ENCODE measurements at places on chromosomes 11 and 22.

GRCh38 chr11:109096266-109096665 is 325.7 kb upstream of the C11orf87 start:
- no peak for DNase-seq

- peak; percentile 50 for DNase-seq
Measured at GRCh38 chr11:85627332-85627997, at the start of gene DLG2. DLG2 (minus strand) TSS chr11:85627344.

- DNase-seq, result peak; percentile 54
Measured at GRCh38 chr11:112555491-112556364, 295.1 kb upstream of the PLET1 start.

- DNase-seq, result peak; percentile 18
Measured at GRCh38 chr11:89381094-89381493, 110.1 kb downstream of the NOX4 start.

DNA sequence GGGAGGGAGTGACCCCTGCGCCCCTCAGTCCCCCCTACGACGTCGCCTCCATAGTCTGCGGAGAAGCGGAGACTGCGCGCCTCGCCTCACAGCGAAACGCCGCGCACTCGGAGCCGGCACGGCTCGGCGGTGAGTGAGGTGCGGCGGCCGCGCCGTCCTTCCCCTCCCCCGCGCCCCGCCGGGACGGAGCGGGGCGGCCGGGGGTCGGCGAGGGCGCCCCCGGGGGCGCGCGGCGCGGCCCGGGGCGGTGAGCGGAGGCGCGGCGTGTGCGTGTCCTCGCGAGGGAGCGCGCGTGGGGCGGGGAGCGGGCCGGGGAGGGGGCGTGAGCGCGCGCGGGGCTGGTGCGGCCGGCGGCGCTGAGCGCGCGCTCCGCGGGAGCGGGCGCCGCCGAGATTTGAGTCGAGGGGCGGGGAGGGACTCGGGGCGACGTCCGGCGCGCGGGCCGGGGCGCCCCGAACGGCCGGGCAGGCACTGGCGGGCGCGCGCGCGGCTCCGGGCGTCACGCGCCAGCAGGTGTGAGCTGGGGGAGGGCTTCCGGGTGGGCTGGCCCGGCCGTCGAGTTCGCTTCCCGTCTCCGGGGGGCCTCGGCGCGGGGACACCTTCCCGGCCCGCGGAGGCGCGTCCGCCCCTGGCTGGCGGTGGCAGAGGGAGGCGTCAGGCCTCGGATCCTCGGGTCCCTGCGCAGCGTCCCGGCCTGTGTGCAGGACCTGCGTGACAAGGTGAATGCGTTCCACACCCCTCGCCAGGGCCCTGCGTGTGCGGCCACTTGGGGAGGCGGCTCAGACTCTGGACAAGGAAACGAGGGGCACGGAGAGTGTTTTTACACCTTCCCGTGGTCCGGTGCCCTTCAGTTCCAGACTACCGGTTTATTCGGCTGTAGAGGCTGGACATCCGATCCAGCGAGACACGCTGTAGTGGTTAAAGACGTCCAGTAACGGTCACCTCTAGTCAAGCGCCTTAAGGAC is 50.4 kb downstream of the FAM83F start:
- peak; percentile 48 for DNase-seq

Measured in NCI-H82 (cell line).